Activated CD8-positive, alpha-beta memory T cell treated with anti-CD3 and anti-CD28 coated beads for 1 hour (primary cell): ENCODE measurements at places on chromosomes 5 and 9.

DNA sequence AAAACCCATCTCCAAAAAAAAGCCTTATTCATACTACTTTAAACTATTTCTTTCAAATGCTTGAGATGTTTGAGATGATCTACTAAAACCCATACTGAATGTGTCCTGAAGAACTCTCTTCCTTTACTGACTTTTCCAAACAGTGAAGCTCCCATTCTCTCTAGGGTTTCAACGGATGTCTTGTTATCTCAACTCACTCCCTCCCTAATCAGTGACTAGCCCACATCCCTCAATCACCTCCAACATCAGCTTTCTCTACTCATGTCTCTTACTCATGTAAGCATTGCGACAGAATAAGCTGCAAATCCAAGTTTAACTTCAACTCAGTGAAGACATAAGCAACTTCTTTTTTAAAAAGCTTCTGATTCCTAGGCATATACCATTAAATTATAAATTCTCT, 42.1 kb downstream of the WDR41 start:
- no peak for DNase-seq

- DNase-seq = no peak
Measured at GRCh38 chr9:13100914-13101572, 178.4 kb downstream of the MPDZ start.

DNA sequence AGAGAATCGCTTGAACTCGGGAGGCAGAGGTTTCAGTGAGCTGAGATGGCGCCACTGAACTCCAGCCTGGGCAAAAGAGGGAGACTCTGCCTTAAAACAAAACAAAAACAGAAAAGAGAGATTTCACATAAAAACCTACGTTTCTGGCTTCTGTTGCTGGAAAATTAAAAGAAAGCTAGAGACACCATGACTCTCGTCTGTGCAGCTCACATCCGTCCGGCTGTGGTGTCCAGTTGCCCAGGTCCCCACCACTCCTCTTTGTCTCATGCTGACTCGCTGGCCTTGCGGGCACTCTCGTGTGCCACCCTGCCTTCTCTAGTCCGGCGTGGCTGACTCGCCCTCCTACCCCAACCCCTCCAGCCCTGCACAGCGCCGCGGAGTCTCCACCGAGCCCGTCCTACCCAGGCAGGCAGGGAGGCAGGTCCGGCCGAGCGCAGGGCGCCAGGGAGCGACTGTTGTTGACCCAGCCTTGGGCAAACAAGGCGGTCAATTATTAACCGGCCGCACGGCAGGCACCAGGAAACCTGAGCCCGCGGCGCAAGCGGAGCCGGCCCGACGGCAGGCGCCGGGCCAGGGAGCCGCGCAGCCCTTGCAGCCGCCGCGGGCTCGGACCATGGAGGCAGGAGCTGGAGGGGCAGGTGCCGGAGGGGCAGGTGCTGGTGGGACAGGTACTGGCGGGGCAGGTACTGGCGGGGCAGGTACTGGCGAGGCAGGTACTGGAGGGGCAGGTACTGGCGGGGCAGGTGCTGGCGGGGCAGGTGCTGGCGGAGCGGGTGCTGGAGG, at the start of gene PRRT1B:
TSS of gene PRRT1B (plus strand) at position 521 of the 783 bp plus-strand sequence. CDS start at position 614, 93 bp downstream.
- no peak for DNase-seq

DNA sequence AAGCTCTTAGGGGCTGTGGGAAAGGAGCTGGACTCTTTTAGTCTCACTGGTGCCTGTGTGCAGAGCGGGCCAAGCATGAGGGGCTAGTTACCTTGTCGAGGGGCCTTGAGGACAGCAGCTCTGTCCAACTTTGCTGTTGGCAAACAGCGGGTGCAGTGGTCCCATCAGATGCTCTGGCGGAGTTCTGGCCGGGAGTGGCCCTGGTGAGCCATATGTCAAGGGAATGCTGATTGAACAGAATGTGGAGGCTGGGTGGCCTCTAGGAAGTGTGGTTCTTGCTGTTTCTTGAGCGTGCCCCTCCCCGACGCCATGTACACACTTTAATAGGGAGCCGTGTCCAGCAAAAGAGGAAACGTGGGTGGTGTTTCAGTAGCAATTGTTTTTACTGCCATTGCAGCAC, 3.6 kb upstream of the ADAMTS2 start:
- DNase-seq = no peak

GRCh38 chr9:68706363-68707201, 1.5 kb downstream of the PIP5K1B start:
- no peak for DNase-seq

- no peak for DNase-seq
Measured at GRCh38 chr9:137128862-137129455, 10.0 kb upstream of the GRIN1 start.

DNA sequence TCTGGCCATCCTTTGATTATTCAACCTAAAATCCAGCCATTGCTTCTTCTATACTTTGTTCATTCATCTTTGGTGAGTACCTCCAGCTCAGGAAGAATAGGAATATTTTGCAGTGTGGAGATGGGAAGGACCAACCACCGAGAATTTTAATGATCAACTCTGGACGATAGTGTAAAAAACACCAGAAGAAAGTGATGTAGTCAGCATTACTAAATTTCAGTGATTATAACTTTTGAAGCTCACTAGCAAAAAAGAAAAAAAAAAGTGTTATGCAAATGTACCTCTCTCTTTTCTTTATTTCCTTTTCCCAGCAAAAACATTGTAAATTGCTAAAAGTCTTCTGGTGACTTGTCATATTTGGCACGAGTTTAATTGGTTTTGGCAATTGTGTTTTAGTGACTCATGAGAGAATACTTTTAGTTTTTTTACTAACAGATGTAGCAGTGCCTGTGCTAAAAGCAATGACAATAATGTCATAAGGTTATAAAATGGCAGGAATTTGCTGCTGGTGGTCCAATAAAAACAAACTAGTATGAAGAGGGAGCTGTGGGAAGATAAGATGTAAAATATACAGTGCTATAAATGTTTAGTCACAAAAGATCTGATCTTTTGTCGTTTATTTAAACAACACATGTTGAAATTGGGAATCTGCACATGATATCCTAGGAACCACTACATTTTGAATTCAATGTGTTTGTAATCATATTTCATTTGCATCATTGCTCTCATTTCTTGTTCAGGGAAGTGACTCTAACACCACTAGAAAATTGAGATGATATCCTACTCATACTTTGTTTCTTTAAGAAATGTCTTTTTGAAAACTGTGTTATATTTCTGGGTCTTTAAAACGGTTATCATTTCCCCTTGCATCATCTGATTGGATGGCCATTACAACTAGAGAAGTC, 81.3 kb upstream of the ERCC6L2 start:
- no peak for DNase-seq

DNA sequence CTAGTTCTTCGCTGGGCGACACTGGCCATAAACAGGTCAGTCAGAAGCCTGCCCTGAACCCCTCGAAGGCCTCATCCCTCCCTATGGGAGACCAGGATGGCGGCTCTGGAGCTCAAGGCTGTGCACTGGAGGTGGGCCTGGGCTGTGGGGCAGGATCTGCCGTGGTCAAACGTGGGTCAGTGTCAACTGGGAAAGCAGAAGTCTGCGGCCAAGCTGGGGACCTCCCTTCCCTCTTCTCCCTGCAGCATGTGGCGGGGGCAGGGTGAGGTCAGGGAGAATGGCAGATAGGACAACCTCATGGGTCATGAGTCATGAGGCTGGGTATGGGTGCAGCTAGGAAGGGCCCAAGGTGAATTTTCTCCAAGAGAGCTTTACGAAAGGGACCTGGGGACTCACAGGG, 132.9 kb downstream of the RXRA start:
- no peak for DNase-seq

- DNase-seq = no peak
Measured at GRCh38 chr9:91837981-91838731, 111.9 kb downstream of the ROR2 start.

GRCh38 chr5:98755406-98755805, 18.1 kb upstream of the RGMB start:
- no peak for DNase-seq

DNA sequence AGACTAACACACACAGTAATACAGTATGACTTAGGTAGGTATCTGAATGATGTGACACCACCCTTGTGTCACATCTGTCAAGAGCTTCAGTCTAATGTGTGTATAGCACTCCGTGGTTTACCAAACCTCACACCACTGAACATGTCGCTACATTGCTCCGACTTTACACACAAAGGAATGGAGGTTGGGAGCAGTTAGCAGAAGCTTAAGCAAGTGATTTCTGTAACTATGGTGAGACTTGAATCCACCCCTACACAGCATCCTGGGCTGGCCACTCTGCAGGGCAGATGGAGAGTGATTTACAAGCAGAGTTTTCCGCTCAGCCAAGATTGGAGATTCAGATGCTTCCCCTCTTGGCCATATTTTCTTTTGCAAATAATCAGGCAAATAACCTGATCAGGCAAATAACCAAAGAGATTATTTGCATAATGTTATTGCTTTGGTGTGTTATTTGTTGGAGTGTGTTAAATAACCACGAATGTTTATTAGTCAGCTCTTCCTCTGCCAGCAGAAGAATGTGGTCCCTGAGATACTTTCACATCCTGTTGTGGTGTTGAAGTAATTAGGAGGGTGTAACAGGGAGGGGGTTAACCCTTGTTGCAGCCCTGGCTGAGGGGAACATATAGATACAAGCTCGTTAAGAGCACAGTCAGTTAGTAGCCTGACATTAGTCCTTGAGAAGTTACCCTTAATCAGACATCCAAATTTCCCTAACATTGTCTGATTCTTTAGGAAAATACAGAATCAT, 92.8 kb downstream of the SNX18 start:
- DNase-seq = no peak

DNA sequence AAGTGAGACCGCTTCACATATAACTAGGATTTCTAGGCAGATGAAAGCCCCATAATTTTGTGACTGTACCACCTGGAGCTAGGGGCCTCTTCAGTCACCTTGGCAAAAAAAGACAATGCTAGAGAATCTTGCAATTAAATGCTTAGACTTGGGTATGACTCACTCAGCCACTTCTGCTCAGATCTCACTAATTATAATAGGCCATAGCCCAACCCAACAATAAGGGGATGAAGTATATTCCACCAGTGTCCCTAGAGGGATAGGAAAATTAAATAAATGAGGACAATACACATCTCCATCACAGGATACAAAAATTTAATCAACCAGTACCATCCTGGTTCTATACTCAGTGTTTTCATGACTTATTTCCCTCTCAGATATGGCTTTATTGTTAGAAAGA, 1079.9 kb upstream of the C9orf72 start:
- DNase-seq = no peak

DNA sequence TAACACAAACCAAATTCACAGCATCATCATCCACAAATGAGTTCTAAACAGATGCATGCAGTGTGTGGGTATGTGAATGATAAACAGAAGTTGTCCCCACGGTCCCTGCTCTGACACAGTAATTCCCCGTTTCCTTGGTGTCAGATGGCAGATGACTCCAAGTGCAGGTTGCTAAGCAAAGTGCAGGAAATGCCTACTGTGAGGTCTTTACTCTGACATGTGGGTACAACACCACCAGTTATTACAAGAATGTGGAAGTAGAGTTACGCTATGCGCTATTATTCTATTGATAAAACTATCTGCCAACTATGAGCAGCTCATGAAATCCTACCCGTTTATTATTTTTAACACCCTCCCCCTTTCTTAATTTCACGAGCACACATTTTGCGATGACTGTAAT, 448.9 kb downstream of the BNC2 start:
- DNase-seq = no peak

DNA sequence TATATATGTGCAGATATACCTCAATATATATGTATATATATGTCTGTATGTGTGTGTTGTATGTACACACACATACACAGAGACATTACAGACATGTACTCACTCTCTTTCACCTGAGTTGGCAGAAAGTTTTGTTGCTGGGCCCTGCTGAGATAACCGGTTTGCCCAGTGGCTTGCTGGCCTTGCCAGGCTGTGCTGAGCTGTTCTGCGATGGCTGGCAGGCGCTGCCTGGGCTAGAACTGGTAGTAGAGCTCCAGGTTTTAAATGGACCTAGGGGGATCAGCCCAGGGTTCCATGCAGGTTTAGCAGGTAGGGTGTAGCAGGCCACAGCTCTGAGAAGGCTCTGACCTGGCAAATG, 394.3 kb downstream of the GADD45G start:
- no peak for DNase-seq

- no peak for DNase-seq
Measured at GRCh38 chr5:82330530-82331270, 52.5 kb upstream of the RPS23 start.

GRCh38 chr5:143199161-143199560, 204.3 kb downstream of the NR3C1 start:
- no peak for DNase-seq

DNA sequence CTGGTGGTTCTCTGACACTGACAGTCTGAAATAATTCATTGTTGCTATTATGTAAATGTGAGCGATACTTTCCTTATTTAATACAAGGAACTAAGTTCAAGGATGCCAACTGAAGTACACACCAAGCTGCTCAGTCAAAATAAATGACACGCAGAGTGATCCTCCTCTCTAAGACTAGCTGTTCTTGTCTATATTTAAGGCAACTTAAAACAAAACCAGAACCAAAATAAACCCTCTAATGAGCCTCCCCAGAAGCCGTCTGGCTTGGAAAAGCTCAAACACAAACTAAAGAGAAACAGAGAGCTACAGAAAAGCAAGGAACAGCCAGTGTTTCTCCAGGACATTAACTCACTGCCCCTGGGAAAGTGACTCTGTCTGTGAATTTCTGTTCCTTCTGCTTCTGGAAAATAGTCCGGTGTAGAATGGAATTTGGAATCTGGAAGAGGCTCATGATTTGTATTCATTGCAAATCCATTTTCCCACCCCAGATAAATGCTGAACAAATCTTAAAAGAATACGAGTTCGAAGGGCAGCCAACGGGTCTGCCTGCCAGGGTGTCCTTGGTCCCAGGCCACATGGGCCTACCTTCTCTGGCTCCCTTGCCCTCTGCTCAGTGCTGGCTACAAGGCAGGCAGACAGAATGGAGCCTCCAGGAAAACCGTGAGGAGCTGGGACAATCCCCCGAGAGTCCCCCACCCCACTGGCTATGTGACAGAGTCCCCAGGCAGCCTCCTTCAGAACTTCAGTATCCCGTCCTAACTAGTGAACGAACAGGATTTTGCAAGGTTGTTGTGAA, 14.8 kb downstream of the GGTA1 start:
- DNase-seq = no peak

- no peak for DNase-seq
Measured at GRCh38 chr5:93331863-93332262, 249.2 kb downstream of the NR2F1-AS1 start.

DNA sequence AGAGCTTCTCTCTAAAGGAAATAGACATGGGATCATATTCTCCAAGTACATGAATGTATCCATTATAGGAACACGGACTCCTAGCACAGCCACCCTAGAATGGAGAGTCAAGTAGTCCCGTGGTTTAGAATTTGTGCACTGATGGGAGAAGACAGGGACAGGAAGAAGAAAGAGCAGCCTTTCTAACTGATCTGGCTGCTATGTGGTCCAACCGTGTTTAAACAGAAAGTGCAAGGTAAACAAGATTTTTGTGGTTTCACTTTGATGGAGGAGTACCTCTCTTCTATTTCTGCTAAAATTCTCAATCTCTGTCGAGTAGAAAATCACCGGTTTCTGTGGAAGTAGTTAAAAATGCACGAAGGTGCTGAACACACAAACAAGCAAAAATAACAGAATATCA, 171.3 kb downstream of the ST8SIA4 start:
- no peak for DNase-seq

GRCh38 chr5:170008376-170008775, 28.1 kb upstream of the INSYN2B start:
- DNase-seq = no peak

GRCh38 chr9:16147726-16148125, 594.9 kb downstream of the CCDC171 start:
- DNase-seq = no peak
